ENCODE measurements at places on chromosomes 2 and 18.

DNA sequence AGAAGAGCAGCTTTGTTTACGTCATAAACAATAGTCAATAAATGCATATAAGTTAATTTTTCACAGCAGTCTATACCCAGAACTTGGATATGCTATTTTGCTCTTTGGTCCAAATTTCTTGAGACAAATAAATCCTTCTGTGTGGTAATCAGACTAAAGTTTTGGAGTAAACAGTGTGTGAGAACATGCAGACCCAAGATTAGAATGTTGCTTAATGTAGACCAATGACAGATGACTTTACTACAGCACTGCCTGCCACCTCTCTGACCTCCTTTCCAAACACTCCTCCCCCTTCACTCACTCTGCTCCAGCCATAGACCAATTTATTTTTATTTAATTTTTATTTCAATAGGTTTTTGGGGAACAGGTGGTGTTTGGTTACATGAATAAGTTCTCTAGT is 115.3 kb upstream of the TANK start:
- no peak for DNase-seq

GRCh38 chr2:217277646-217278398 is 418.0 kb upstream of the TNP1 start:
- DNase-seq: no peak

GRCh38 chr2:218569038-218569431 is 396 bp downstream of the CNOT9 start:
- peak; percentile 69 for DNase-seq

GRCh38 chr2:19866771-19867170 is 35.0 kb downstream of the TTC32 start:
- DNase-seq: no peak

GRCh38 chr18:814300-815084 is 2.5 kb upstream of the YES1 start:
- no peak for DNase-seq

DNA sequence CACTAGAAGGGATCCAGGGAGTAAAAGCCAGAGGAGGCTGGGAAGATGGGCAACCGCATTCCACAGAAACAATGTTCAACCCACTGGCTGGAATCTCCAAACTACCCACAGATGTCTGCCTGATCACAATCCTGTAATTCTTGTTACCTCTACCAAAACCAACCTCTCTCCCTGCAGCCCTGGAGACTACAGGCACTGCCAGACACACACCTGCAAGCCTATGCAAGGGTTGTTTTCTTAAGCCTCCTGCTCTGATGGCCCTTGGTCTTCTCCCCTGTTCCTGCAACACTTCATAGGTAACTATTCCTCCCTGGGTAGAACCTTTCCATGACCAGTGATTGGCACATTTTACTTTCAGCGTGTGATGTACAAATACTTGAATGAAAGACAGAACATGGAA is 21.9 kb downstream of the ST6GAL2 start:
- DNase-seq: no peak

DNA sequence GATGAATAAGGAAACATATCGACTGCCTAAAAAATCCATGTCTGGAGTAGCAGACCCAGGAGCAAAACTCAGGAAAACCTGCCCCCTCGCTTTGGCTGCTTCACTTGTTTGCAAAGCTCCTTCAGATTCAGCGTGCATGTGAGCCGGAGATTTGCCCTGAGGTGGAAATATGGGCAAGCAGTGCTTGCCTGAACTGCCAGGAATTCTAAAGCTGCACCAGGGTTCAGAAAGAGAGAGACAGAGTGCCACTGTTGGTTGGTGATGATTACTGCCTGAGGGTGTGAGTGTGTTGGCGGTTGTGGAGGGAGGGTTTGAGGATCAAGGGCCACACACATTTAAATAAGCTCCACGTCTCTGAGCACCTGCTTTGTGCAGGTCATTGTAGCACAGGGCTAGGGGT is 139.6 kb upstream of the RGPD4 start:
- DNase-seq: no peak

GRCh38 chr2:62149708-62150107 is 46.2 kb upstream of the B3GNT2 start:
- no peak for DNase-seq

DNA sequence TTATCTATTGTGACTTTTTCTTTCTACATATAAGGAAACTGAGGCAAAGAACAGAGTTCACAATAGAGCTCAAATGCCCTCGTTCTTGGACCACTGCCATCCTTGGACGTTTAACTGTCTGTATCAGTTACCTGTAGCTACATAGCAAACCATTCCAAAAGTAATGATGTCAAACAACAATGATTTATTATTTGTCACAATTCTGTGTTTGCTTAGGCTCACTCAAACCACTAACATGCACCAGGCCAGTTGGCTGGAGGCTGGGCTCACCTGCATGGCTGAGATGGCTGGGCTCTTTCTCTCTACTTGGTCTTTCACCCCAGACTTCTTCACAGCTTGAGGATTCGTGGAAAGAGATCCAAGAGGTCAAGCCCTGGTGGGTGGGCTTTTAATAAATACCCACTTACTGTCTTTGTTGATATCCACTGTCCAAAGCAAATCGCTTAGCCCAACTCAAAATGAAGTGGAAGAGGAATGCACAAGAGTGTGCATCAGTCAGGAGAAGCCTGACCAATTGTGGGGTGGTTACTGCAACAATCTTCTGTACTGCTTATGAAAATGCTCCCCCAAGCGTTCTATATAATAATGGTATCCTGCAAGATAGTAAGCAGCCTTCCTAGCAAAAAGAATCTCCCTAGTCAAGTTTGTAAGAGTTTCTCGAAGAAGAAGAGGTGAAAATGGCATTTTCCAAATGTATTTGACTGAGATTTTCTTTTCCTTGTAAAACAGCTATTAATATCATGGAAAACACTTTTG is 163.5 kb upstream of the NT5C1B start:
- no peak for DNase-seq

DNA sequence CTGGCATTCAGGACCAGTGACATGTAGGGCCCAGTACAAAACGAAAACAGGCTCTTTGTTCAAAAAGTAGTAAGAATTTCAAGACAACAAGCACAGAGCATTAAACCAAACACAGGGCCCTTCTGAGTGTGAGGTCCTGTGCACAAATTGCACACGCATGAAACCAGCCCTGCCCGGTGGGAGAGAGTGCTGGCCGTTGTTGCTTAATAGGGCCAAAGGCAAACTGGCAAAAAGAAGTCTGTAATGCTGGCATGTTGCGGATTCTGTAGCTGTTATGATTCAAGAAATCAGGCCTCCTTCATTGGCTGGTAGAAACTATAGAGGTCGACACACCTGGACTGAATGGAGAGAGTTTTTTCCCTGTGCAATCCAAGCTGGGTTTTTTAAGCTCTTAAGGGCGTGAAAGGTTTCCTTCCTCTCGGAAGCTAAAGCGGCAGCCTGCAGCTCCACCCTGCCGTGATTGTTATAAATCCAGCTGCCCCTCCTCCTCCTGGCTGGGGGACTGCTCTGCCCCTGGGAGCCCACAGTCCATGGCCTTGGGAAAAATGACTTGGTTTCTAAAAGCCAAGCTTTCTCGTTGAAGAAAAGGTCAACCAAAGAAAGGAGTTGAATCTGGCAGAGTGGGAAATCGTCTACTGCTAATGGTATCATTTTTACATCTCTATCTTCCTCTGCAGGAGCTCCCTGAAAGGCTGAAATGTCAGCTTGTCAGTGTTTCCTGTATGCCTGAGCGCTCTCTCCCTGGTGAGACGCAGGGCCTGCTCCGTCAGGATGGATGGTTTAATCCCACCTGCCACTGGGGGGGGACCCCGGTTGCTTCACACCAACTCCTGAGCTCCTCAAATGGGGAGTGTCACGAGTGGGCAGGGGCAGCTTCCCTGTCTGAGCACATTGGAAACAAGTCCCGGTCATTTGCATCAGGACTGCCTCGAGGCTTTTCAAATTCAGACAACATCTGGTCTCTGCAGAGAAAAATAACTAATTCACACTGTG is 143.6 kb downstream of the ALPK2 start:
- DNase-seq: no peak

GRCh38 chr2:160294339-160294803 is 94.3 kb upstream of the ITGB6 start:
- peak; percentile 44 for DNase-seq

- DNase-seq: no peak
Measured at GRCh38 chr2:127640082-127641072, 5.6 kb upstream of the GPR17 start.

DNA sequence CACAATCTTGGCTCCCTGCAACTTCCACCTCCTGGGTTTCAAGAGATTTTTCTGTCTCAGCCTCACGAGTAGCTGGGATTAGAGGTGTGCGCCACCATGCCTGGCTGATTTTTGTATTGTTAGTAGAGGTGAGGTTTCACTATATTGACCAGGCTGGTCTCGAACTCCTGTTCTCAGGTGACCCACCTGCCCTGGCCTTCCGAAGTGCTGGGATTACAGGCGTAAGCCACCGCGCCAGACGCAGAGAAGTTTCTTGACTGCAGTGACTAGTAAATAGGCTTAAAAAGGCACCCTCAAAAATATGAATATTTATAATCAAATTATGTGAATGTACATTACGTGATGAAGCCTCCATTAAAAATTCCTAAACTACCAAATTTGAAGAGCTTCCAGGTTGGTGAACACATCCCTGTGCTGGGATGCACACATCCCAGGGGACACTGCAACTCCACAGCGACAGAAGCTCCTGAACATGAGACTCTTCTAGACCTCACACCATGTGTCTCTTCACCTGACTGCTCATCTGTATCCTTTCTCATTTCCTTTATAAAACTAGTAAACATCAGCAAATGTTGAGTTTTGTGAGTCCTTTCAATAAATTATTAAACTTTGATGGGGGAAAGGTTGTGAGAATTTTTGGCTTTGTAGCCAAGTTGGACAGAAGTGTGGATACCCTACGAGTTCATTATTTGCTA is 203.3 kb upstream of the SPOPL start:
- DNase-seq: no peak

DNA sequence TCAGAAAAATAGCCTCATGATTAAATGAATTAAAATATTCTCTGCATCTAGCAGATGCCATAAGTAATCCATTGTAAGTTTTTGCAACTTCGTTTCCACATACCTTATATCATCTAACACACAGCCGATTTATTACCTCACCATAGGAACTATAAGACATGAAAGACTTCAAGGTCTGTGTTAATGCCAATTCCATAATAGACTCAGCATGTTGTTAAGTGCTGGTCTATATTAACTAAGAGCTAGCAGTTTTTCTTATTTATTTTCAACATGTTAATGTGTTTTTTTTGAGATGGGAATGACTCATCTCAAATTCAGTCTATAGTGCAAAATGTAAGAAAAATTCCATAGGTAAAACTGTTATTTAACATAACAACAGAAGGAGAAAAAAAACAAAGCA is 243.9 kb upstream of the GULP1 start:
- DNase-seq: no peak

DNA sequence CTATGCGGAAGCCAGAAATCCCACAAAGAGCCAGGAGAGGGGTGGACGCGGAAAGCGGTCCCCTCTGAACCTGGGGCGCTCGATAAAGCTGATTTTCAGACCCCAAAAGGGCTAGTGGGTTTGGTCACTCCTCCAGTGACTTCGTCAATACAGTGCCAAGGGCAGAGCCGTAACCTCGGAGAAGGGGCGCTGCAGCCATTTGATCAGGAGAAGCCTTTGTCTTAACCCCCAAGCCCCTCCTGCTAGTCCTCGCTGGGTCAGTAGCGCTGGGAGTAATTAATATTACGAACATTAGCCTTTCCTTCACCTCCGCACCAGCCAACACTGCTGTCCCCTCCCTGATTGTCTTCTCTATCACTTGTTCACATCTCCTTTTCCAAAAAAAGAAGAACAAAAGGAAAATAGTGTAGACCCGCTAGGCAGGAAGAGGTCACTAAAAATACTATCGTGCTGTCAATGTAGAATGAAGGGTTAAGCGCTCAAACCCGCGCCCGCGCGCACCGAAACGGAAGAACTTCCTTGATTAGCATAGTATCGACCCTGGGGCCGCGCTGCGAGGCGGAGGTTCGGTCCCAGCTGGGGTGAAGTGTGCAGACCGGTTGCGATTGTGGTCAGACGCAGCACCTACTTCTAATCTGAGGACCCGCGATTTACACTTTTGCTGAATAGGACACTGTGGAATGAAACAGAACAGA is 63.2 kb upstream of the MAPRE2 start:
- DNase-seq: no peak

DNA sequence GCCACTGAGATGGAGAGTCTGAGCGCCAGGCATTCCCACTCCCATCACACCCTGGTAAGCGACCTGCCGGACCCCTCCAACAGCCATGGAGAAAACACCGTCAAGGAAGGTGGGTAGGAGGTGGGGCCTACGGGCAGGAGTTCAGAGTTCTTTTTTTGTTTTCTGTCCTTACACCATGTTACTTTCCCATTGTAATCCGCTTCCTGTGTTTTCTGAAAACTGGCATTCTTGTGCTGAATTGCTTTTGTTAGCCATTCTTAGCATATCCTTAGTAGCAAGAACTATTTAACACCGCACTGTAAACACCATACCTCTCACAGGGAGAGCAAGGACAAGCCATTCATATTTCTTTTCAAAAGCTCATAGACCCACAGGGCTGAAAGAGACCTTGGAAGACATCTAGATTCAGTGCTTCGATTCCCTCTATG is 46.2 kb downstream of the UNC80 start:
- no peak for DNase-seq

- no peak for DNase-seq
Measured at GRCh38 chr2:71833855-71834560, 313.7 kb downstream of the CYP26B1 start.

DNA sequence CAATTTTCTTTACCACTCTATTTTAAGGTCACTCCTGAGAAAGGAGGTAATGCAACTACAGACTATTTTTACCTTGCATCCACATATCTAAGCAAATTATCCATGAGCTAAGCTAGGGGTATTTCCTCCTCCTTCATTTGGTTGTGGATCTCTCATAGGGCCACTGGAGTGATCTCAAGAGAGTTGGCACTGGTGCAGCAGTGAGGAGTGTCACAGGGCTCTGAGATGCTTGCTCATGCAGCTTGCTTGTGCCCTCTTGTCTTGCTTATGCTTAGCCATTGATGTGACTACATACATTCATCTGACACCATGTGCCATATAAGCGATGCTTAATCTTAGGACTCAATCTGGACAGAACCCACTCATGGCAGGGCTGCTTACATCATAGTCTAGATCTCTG is 950.3 kb downstream of the TSN start:
- DNase-seq: no peak

- no peak for DNase-seq
Measured at GRCh38 chr2:8408560-8409460, 273.0 kb upstream of the ID2 start.

DNA sequence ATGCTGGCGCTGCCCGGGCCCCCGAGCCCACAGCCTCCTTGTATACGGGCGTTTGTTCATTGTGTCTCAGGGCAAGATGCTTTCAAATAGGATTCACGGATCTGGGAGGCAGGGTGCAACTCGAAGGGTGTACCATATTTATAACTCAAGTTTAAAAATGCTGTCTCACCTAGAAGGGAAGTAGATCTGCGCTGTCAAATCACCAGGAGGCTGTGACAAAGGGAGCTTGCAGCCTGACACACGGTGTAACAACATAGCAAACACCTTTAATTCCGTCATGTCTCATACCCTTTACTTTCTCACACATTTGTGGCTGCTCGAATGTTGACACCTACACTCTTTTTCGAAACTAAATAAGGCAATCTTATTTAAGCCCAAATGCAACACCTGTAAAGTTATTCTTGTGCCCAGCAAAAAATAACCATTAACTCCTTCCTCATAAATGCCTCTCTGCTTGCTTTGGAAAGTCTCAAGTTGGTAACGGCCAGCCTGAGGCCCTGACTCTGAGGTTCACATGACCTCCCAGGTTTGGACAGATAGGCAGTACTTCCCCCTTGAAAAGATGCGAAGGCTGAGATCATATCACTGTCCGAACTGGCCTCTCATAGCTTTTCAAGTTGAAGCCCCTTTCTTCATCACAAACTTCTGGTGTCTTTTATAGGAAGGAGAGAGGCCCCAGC is 11.6 kb downstream of the ZEB2 start:
- no peak for DNase-seq

Measured in nucleus accumbens (tissue), 56 donors.